ENCODE measurements at places on chromosomes 2 and 18. TPM values are rescaled to one million over a fixed set of nuclear protein-coding genes. Genes with fewer than 3 reads are reported as not detected.

L3MBTL4 gene
- total RNA-seq = not detected

MARS2 gene
- 4.4 TPM for total RNA-seq

CHRND gene
- total RNA-seq = not detected

TWIST2 gene
- total RNA-seq = 66.4 TPM

IL1B gene
- 183 TPM for total RNA-seq

Data from placental pericyte (primary cell).